ENCODE measurements at places on chromosomes 1 and 21. TPM values are rescaled to one million over a fixed set of nuclear protein-coding genes. Genes with fewer than 3 reads are reported as not detected.

The ATP6V1G3 gene
- total RNA-seq: 0.89 TPM

The VANGL2 gene
- not detected for total RNA-seq

The LMX1A gene
- total RNA-seq: not detected

GRCh38 chr1:179247923-179248322 is 18.4 kb upstream of the ABL2 start:
- DNase-seq: no peak
